ENCODE measurements at places on chromosomes 12 and 14. TPM values are rescaled to one million over a fixed set of nuclear protein-coding genes. Genes with fewer than 3 reads are reported as not detected.

Gene LGMN
- total RNA-seq, result 2.4 TPM

Gene PLEKHG7
- not detected for total RNA-seq

Gene POLE
- total RNA-seq, result 25.9 TPM

Gene GDF3
- not detected for total RNA-seq

Gene KRT4
- total RNA-seq, result not detected

Gene WSCD2
- total RNA-seq, result not detected

Gene SPATS2
- total RNA-seq, result 5.6 TPM

Gene PRH2
- total RNA-seq, result not detected

Gene LRRC10
- total RNA-seq, result not detected

Gene TAS2R42
- not detected for total RNA-seq

Gene TAS2R50
- total RNA-seq, result not detected

Gene KLHL33
- 0.19 TPM for total RNA-seq

Gene FOXN4
- not detected for total RNA-seq

Gene BHLHE41
- not detected for total RNA-seq

Gene AKAP6
- 2.4 TPM for total RNA-seq

Gene IGFBP6
- total RNA-seq, result 1.2 TPM

Gene DNAI7
- total RNA-seq, result 0.16 TPM
